ENCODE measurements at places on chromosomes 13 and 19.

DNA sequence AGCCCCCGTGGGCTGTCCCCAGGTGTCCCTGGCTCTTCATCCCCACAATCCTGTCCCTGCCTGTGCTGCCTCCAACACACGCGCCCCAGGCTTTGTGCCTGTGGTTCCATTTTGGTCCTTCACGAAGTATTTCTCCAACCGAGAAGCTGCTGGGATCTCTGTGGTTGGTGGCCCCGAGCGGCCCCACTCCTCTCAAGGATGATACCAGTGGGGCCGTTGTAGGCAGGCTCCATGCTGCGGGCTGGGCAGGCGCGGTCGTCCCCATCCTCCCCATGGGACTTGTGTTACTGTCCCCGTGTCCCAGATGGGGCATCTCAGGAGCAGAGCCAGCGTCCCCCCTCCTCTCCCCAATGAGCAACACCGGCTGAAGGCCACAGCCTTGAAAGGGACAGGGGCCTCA lies 3.7 kb upstream of the ZNF554 start:
- no peak for DNase-seq

DNA sequence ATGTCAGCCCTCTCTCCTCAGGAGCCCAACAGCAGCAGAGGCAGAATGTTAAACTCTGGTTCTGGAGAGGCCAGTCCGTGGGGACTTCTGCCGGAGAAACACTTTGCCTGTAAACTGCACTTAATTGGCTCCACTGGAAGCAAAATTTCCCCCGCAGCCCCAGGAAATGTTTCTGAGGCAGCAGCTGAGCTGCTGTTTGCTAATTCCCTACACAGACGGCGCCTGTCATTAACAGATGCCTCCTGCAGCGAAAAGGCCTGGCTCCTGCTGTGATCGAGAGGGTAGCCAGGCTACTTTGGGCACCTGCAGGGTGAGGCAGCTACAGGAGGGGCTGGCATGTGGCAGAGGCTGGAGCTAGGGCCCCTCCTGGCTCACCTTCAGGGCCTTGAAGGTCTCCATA lies 5.2 kb upstream of the TM6SF2 start:
- no peak for DNase-seq

- DNase-seq = no peak
Measured at GRCh38 chr13:30905932-30906383, at the start of gene MEDAG. MEDAG (plus strand) TSS chr13:30906271; CDS start chr13:30906516, 245 bp downstream.

- DNase-seq = no peak
Measured at GRCh38 chr13:66689037-66689619, 541.0 kb downstream of the PCDH9 start.

GRCh38 chr19:6021878-6022569 lies 44.1 kb upstream of the RANBP3 start:
- peak; percentile 71 for DNase-seq

- DNase-seq = no peak
Measured at GRCh38 chr13:29524176-29524575, 71.3 kb downstream of the SLC7A1 start.

DNA sequence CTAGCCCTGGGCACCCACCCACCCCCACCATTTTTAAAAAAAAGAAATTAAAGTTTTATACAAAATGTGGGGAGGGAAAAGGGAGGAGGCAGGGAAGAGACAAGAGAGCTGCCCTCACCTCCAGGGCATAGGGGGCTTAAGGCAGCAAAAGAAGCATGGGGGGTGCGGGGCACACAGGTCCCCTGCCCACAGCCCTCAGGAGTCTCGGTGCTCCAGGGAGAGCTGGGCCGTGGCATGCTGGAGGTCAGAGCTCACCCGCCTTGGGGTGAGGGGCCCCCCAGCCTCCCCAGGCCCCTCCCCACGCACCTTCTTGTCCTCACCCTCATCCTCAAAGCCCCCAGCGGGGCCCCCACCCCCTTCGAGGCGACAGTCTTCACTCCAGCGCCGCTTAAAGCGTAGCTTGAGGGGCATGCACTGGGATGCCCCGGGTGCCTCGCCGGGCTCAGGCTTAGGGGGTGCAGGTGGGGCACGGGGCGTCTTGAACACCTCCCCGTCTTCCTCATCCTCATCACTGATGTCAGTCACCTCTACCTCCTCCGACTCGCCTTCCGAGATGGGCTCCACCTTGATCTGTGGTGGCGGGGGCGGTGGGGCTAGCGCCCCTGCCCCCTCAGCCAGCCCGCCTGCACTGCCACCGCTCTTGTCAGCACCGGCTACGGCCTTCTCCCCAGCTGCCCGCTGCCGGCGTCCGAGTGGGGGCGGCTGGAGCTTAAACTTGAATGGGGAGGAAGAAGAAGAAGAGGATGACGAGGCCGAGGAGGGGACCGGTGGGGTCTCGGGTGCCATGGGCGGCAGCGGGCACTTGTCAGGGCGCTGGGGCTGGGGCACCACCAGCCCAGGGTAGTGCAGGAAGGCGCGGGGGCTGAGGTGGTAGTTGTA lies 6.1 kb upstream of the GSK3A start:
- no peak for DNase-seq

GRCh38 chr13:39186205-39186875 lies 148.1 kb downstream of the NHLRC3 start:
- no peak for DNase-seq

- no peak for DNase-seq
Measured at GRCh38 chr13:39047560-39047959, 9.3 kb downstream of the NHLRC3 start.

DNA sequence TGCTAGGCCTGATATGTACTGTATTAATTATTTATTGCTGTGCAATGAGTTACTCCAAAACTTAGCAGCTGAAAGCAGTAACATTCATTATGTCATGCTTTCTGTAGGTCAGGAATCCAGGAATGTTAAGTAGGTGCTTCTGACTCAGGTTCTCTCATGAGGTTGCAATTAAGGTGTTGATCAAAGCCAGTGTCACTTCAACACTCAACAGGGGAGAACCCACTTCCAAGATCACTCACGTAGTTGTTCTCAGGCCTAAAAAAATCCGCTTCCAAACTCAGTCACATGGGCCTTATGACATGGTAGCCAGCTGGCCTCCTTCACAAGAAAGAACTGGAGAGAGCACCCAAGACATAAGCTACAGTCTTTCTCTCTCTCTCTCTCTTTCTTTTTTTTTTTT lies 211.1 kb upstream of the NBEA start:
- DNase-seq = no peak

- no peak for DNase-seq
Measured at GRCh38 chr19:18928018-18928805, 8.7 kb downstream of the DDX49 start.

DNA sequence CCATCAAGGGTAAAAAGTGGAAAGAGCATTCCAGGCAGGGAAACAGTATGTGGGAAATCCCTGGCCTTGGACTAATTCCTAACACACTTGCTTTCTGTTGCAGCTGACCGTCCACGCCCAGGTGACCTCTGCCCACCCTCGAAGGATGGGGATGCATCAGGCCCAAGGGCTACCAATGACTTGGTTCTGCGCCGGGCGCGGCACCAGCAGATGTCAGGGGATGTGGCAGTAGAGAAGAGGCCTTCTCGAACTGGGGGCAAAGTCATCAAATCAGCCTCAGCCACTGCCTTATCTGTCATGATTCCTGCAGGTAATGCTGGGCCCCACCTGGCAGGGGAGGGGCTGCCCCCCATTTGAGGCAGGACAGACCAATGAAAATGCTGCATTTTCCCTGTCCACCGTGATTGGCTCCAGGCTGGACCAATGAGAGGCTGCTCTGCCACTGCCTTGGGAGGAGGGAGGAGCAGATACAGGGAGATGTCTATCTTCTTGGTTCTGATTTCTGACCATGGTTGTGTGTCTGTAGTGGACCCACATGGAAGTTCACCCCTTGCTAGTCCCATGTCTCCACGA lies 12.6 kb downstream of the DNASE2 start:
- no peak for DNase-seq

DNA sequence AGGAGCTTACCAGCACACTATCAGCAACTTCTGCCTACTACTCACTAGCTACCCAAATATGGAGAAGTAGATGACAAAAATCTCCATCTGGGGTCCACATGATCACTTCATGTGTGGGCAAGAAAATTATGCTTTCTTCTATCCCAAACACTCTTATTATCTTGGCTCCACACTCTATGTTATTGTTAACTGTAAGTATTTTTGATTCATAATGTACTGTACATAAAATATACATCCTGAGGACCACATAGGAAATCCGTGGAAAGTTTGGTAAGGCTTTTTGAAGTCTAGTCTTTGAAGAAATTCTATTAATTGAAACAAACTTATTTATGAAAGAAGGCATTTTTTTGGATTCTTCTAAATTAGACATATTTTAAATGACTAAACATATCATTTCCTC lies 378.8 kb downstream of the DACH1 start:
- no peak for DNase-seq

DNA sequence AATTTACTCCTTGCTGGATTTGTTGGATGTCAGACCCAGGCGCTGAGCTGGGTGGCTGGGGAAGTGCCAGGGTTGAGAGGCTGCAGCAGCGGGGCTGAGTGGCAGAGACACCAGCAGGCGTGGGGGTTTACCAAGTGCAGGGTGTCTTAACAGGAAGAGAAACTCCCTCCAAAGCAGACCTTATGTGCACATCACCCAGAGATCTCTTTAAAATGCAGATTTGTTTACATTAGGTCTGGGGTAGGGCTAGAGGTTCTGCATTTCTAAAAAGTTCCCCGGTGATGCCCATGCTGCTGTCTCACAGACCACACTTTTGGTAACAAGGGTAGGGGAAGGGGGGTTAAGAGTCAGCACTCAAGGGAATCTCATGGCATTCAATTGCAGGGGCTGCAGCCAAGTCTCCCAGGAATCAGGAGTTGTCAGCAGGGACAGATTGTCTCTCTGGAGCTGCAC lies 80.7 kb upstream of the OLFM4 start:
- no peak for DNase-seq

DNA sequence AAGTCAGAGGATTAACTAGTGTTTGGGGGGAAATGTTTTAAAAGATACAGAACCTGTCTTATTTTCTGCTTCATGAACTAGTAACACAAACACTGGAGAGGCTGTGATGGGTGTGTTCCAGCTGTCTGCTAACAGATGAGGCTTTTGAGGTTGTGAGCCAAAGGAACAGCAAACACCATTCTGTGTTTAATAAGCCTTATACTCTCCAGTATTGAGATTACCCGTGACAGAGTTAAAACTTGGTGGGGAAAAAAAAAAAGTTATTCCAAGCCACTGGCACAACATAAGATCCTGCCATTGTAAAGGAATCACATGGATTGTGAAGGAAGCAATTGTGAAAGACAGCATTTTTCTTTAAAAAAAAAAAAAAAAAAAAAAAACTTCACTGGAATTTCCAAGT lies 48.4 kb downstream of the KCTD12 start:
- no peak for DNase-seq

DNA sequence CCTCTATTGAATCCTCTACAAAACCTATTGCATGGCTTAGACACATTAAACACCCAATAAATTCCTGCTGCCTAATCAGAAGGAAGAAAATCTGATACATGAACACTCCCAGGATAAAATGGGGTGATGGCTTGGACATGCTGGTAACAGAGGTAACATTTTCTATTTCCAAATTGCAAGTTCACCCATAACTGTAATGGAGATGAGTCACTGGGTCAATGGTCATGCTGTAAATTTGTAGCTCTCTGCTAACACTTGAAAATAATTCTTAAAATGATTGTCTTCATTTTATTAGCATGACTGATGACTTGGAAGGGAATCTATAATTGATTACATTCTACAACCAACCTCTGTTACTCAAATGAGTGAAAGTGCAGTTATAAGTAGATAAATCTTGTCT lies 434.1 kb downstream of the FGF14 start:
- no peak for DNase-seq

DNA sequence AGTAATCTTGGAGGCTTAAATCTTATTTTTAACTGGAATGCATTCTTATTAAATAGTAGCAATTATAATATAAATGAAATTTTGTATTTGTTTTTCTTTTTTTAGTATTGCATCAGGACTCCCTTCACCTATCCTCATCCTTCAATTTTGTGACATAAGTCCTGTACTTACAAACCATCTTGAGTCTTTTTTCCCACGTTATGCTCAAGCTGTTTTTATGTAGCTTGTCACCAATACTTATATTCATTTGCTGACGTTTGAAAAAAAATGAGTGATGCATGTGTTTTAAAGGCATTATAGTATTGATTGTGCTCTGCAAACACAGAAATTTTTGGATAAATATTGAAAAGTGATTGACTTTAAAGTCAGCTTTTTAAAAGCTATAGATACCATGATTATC lies 888 bp downstream of the GPR18 start:
- no peak for DNase-seq

- DNase-seq = peak; percentile 2
Measured at GRCh38 chr13:19818223-19818842, 35.6 kb upstream of the PSPC1 start.

- no peak for DNase-seq
Measured at GRCh38 chr19:1136621-1137317, 33.0 kb downstream of the GPX4 start.

- no peak for DNase-seq
Measured at GRCh38 chr19:15701757-15702533, 25.9 kb upstream of the OR10H2 start.

GRCh38 chr19:49658566-49659442 lies 6.9 kb downstream of the IRF3 start:
- no peak for DNase-seq

DNA sequence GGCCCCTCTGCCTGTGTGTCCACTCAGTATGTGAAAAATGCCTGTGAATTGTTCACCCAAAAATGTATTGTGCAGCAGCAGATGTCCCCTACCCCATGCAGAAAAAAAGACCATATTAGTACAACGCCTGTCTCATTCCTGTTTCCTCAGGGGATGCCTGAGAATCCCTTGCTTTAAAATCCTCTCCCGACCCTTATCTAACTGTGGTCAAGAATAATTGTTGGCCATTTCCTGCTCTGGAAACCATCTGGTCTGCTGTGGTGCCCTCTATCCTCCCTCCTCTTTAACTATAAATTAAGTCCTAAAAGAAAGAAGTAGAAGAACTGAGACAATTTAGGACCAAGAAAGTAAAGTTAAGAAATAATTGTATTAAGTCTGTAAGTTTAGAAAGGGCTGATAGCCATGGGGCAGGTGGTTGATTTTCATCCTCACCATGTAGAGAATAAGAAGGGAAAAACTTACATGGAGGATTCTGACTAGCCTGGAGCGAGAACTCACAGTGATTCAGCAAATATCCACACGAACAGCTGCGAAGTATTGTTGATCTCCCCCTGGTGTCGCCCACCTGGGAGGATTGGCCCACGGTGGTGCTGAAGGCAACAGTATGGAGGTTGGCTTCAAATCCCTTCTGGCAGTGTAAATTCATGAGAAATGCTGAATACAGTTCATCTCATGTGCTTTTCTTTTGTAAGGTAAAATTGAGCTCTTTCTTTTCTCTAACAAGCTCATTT lies 85.6 kb downstream of the COL4A2 start:
- no peak for DNase-seq

GRCh38 chr13:77919246-77919920 lies 752 bp upstream of the EDNRB start:
- no peak for DNase-seq

GRCh38 chr13:75225288-75226032 lies 256.5 kb downstream of the TBC1D4 start:
- no peak for DNase-seq

DNA sequence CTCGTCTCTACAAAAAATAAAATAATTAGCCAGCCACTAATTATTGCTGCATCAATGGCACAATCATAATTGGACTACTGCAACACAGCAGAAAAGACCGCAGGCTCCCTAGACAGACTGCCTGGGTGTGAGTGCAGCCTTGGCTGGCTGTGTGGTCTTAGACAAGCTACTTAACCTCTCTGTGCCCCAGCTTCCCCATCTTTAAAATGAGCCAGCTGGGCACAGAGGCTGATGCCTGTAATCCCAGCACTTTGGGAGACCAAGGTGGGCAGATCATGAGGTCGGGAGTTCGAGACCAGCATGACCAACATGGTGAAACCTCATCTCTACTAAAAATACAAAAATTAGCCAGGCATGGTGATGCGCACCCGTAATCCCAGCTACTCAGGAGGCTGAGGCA lies 19.0 kb downstream of the TEX101 start:
- no peak for DNase-seq

Data from stimulated activated CD4-positive, alpha-beta T cell treated with anti-CD3 and anti-CD28 coated beads, Interleukin-15, amount 100 ng/mL, for 48 hours (primary cell).